ENCODE measurements at places on chromosomes 13 and 19. TPM values are rescaled to one million over a fixed set of nuclear protein-coding genes. Genes with fewer than 3 reads are reported as not detected.

DNA sequence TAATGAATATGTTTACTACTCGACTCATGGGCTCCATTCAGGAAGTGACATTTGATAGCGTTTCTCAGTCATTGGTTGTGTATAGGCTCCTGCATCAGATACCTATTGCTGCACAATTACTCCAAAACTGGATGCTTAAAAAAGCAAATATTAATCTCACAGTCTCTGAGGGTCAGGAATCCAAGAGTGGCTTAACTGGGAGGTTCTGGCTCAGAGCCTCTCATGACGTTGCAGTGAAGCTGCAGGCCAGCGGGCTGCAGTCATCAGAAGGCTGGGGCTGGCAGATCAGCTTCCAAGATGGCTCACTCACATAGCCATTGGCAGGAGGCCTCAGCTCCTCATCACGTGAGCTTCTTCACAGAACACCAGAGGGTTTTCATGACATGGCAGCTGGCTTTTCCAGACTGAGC is 525.1 kb upstream of the NBEA start:
- peak; percentile 74 for DNase-seq

DNA sequence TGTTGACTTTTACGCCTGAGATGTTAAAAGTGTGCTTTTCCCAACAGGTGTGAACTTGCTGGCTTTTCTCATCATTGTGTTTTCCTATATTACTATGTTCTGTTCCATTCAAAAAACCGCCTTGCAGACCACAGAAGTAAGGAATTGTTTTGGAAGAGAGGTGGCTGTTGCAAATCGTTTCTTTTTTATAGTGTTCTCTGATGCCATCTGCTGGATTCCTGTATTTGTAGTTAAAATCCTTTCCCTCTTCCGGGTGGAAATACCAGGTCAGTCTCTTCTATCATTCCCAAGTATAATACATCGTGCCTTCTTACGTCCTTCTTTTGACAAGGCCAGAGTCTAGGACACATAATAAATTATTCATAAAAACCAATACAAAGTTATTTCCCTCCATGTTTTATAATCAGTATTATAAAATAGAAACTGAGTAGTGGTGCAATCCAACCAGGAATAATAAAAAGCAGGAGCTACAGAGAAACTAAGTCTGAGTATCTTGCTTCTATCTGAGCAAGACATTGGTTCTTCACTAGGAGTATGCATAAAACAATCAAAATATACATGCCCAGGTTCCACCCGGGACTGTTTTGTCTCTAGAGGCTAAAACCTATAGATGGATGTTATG is 57.9 kb downstream of the RXFP2 start:
- DNase-seq: no peak

Gene IL17D
- total RNA-seq: 0.40 TPM

Gene FLT3LG
- total RNA-seq: 3.3 TPM

GRCh38 chr19:35081201-35081600 is 34.4 kb upstream of the FXYD3 start:
- no peak for DNase-seq

DNA sequence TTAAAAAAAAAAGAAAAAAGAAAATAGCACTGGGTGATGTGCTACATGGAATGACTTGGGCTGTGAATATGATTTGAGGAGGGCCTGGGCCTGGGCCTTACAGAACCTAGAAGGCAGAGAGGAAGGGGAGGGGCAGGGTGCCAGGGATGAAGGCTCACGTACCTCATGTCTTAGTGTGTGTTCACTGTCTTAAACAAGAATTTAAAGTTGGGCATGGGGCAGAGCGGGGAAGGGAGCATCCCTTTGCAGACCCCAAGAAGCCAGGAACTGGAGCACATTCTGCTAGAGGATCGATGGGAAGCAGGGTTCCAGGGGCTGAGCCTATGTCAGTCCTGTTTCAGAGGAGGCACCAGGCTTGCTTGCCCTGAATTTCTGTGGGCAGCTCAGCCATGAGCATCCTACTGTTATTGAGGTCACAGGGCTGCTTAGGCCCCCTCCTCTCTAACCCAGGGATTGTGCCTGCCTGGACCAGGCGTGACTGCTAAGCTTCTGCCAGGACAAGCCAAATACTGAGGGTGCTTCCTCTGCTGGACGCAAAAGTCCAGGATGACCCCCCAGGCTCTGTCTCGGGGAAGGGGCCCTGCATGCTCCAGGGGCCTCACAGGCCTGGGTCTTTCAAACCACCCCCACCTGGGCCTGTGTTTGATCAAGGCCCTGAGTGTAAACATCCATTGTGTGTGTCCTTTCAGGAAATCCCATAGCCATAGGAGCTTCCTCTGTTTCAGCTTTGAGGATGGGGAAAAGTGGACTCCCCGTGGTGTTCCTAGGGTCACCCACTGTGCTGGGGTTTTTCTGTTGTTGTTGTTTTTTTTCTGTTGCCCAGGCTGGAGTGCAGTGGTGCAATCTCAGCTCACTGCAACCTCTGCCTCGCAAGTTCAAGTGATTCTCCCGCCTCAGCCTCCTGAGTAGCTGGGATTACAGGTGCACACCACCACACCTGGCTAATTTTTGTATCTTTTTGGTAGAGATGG is 4.8 kb downstream of the LSR start:
- no peak for DNase-seq

- DNase-seq: no peak
Observed at GRCh38 chr13:51249770-51250741, 27.9 kb downstream of the FAM124A start.

DNA sequence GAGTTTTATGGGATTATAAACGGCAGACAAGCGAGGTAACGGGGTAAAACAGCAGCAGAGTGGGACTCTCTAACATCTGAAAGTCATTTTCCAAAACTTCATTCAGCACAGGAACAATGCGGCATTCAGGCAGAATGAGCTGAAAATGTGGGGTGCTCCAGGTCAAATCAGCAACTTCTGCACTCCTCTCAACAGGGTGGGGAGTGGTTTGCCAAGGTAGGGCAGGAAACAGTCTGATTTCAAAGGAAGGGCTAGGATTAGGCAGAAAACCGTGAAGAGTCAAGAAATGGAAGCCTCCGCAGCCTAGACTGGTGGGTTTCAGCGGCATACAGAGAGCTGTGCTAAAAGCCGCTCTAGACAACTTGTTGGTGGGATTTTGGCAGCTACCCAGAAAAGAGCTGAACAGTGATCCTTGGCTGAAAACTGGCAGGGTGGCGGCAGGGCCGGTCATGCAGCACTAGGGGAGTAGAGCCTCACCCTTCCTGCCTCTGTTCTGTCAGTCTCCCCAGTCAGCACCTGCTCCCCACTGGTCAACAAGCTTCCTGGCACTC is 154.2 kb upstream of the KLF12 start:
- peak; percentile 35 for DNase-seq

DNA sequence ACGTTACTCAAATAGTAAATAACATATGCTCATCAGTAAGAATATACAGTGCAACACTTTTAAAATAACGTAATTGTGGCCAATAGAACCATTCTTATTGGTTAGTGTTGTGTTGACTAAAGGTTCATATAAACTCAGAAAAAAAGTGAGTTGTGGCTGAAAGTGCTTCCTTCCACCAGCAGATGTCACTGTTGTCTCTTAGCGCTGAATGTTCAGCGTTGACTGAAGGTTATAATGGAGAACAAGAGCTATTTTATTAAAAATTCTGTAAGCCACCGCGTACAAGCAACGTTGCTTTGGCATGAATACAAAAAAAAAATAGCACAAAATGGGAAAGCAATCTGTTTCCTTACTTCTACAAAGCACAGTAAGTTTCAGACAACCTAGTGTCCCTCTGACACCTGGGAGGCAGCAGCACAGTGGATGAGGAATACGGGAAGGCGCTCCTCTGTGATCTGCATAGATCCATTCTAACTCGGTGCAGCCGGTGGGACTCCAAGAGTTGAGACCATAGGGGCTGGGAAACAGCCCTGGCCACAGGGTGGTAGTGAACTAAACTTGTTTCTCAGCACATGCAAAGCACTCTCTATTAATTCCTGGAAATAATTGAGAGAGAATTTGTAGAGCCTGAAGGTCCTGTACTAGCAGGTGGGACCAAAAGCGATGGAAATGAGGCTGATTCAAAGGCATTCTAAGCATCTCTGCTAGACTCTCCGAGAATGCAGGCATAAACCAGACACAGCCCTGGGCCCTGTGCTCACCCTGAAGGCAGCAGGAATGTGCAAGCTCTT is 23.9 kb upstream of the OXGR1 start:
- no peak for DNase-seq

DNA sequence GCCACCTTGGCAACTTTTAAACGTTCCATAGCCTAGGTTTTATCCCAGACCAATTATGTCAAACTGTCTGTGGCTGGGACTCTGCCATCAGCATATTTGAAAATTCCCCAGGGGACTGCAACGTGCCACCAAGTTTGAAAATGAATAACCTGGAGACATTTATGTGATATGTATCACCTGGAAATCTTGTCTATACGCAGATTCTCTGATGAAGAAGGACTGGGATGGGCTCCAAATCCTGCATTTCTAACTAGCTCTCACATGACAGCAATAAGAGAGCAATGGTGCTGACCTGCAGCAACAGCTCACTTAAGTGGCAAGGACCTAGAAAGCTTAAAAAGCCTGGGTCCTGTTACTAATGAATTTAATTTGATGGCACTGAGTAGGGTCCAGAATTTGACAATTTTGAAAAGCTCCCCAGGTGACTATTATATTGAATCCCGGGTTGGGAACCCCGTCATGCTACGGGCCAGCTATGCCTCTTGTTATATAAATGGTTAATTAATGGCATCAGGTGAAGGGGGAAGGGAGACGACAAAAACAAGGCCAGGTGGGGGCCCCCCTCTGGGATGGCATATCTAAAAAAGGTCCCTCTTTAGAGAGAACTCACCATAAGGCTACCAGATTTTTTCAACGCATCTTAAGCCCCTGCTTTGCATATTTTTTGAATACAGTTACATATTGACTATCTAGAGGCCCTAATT is 213.7 kb downstream of the ZIC5 start:
- DNase-seq: no peak

Gene ZSCAN22
- 1.2 TPM for total RNA-seq

GRCh38 chr19:50377051-50377461 is 799 bp downstream of the NR1H2 start:
- DNase-seq: no peak

Gene LILRB5
- total RNA-seq: 2.5 TPM

DNA sequence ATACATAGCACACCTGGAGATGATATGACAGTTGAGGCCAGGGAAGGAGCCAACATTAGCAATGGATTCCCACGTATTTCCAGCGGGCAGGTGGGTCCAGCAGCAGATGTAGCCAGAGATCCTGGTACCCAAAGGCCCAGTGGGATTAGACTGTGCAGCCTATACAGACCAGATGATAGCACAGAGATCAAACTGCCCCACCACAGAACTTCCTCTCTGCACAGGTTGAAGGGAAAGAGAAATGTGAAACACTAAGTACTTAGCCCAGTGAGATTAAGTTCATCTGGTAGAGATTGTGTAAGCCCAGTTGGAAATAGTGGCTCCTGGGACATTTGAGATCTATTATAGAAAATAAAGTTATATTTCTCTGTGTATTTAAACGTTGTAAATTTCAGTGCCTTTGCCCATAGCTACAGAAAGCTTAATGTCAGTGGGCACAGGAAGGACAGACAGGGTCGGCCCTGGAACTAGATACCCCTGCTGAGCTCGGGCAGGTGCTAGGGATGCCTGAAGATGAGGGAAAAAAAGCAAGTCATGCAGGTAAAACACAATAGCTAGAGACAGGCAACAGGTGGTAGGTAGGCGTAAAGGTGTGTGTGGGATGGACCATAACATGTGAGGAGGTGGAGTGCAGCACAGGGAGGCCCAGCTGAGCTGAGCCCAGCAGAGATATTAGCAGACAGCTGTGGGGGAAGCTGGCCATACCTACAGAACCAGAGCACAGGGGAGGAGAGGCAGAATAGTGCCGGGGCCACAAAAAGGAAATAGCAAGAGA is 27.3 kb upstream of the SPATA13 start:
- DNase-seq: no peak

DNA sequence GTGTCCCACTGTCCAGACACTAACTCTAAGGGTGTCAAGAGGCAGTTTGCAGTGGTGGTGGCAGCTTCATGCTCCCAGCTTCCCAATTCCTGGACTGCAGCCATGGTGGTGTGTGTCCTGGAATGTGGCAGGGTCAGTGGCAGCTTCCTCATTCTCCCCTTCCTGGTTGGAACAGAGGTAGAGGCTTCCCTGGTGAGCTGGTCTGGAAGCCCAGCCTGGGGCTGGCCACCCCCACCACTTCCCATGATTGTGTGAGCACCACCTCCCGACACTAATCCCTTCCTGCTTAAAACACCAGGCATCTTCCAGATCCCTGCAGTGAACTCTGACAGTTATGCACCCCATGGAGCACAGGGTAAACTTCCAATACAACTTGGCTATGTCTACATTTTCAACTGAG is 134.9 kb downstream of the RAP2A start:
- DNase-seq: no peak

Gene KRTDAP
- not detected for total RNA-seq

GRCh38 chr19:34308381-34309367 is 54.3 kb downstream of the GARRE1 start:
- no peak for DNase-seq

Gene ESD
- total RNA-seq: 107 TPM

DNA sequence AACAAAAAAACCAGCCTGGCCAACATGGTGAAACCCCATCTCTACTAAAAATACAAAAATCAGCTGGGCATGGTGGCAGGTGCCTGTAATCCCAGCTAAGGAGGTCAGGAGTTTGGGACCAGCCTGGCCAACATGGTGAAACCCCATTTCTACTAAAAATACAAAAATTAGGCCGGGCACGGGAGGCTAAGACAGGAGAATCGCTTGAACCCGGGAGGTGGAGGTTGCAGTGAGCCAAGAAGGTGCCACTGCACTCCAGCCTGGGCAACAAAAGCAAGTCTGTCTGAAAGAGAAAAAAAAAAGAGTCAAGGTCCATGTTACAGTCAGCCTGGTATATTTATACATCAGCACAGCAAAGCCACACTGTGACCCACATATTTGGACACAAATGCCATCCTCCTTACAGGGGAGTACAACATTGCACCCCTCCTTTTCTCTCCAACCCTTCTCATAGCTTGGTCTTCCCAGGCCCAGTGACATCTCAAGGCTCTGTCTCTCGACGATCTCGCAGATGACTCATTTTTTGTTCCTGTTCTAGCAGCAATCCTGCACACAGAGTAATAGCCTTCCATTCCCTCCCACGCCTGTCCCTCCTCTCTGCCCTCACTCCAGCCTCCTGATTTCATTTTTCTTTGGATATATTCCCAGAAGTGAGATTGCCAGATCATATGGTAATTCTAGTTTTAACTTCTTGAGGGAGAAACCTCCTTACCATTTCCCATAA is 21.0 kb upstream of the DPP9 start:
- DNase-seq: peak; percentile 48

Gene ZNF566
- total RNA-seq: 8.1 TPM

Measured in heart right ventricle (tissue), 16 donors.